ENCODE measurements at places on chromosomes 6 and 20.
A peak's percentile ranks its signal among the peaks of the same experiment; 100 is the strongest.

DNA sequence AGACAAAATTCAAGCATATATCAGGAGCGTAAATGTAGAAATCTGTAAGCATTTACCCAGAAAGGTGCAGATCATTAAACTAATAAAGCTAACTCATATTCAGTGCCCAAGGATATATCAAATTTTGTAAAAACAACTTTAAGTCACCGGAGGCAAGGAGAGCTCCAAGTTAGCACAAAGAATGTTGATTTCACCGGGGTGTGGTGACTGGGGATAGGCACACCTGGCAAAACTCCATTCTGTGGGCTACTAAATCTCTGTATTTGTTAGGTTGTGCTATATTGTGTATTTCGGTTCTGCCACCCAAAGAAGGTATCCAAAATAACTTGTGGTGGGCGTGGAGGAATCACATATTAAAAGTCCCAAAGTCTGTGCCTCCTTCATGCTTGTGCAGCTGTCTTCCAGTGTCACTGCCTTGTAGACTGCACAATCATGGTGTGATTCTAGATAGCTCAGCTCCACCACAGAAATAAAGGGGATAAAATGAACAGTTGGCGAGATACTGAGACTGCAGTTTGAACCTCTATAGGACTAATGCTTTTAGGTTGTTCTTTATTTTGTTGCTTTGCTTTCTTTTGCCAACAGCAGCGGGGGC, 111.6 kb downstream of the GMDS start:
- DNase-seq, result no peak

GRCh38 chr6:3403238-3404173, 53.3 kb downstream of the SLC22A23 start:
- DNase-seq, result no peak

GRCh38 chr6:119446609-119447008, 97.0 kb upstream of the MAN1A1 start:
- no peak for DNase-seq

GRCh38 chr20:53907968-53908751, 162.2 kb downstream of the BCAS1 start:
- no peak for DNase-seq

DNA sequence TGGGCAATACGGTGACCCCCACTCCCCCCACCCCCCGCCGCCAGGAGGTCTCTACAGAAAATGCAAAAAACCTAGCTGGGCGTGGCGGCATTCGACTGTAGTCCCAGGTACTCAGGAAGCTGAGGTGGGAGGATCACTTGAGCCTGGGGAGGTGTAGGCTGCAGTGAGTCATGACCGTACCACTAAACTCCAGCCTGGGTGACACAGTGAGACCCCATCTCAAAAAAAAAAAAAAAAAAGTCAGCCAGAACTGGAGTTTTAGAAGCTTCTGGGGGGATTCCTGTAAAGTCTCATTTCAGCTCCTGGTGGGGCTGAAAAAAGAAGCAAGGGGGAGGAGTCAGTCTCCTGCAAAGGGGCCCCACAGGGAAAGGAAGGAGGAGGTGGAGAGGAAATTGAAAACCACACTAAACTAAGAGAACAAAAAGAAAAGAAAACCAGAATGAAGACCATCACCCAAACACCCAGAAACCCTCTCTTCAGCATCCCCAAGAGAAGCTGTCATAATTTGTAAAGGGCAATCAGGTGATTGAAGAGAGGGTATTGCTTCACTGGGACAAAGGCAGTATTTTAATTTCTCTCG, 50.4 kb downstream of the NOL4L start:
- DNase-seq, result no peak

- DNase-seq, result no peak
Measured at GRCh38 chr20:62304331-62305148, 1.7 kb downstream of the ADRM1 start.

DNA sequence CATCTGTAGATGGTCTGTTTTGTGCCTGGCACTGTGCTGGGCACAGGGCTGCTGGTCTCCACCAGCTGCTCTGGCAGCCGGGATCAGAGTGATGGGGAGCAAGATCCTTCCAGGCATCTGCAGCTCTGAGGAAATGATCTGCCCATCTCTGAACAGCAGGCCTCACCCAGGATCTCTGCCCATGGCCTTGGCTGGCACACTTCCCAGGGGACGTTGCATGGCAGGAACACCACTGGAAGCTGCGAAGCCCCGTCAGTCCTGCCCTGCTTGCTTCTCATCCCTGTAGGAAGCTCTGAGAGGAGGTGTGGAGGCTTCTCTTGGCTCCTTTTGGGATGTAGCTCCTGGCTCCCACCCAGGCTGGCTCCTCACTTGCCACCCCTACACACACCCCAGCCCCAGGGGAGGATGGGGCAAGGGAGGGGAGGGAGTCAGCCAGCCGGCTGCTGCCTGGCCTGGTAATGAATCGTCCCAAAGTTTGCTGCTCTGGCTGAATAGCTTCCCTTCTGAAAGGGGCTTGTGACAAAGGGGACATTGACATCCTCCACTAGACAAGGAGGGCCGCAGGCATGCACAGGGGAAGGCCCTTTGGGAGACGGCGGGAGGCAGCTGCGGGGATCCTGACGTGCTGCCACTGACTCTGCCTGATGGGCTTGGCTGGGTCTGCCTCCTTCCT, 108.9 kb downstream of the VEGFA start:
- no peak for DNase-seq

DNA sequence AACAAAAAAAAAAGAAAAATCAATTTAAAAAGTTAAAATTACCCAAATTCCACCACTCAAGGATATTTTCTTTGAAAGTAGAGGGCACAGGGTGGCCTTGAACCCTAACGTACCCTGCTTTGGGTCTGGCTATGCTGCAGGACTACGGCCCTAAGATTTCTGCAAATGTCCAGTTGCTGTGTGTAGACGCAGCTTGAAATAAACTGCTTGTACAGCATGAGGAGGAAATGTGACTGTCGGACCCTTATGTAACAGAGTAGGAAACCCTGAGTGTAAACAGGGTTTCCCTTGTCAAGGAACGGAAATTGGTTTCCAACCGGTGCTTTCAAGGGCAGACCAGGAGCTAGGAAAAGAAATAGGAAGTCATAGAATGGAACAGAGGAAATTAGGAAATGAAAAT, 60.7 kb upstream of the SHLD1 start:
- no peak for DNase-seq

DNA sequence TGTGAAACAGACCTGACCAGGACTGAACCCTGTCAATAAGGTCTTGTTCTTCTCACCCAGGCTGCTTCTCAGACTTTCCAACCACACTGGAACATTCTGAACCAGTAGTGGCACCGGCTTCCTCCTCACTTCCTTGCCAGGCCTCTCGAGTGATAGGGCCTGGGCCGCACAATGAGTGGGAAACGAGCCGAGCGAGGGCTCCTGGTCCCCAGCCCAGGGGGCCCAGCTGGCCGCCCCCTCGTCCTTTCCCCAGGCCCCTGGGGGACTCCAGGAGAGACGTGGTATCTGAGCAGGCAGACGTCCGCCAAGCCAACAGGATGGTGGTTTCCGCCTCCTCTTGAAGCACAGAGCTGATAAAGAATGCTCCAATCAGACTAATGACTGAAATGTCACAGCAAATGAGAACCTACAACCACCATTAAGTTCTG, 117.9 kb downstream of the GMDS start:
- no peak for DNase-seq

- peak; percentile 63 for DNase-seq
Measured at GRCh38 chr6:109009236-109009961, 85.2 kb downstream of the SESN1 start.

DNA sequence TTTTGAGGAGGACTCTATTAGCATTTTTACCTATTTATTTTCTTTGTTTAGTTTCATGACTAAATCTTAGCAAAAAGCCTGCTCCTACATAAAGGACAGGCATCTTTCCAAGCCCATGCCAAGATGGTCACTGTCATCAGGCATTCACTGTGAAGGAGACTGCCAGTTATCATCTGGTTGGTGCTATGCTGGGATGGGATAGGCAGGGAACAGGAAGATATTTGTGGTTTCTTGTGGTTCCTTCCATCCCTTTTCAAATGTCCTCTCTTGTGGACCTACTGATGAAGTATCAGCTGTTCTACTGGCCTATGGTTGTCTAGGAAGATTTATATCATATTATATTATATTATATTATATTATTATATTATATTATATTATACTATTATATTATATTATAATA, 107.0 kb downstream of the MCHR2 start:
- DNase-seq, result no peak

DNA sequence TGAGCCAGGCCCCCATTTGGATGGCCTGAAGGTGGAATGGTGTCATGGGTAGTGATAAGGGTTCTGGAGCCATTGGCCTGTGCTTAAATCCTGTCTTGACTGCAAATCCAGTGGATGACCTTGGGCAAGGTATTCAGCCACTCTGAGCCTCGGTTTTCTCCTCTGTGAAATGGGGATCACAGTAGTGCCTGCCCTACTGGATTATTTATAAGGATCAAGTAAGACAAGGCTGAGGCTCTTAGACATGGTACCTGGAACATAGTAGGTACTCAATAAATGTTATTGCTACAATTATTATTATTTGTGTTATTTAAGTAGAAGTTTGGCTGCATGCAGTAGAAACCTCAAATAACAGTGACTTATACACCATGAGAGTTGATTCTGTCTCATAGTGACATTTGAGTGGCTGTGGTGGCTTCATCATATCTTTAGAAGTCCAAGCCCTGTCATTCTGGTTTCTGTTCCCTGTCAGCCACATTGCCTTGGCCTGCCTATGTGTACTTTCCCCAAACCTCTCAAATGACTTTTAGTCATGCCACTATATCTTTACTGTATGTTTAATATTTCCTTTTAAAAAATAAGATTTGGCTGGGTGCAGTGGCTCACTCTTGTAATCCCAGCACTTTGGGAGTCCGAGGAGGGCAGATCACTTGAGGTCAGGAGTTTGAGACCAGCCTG, 37.6 kb upstream of the CHMP4B start:
- DNase-seq, result no peak

GRCh38 chr6:128417698-128418097, 102.7 kb downstream of the PTPRK start:
- no peak for DNase-seq

DNA sequence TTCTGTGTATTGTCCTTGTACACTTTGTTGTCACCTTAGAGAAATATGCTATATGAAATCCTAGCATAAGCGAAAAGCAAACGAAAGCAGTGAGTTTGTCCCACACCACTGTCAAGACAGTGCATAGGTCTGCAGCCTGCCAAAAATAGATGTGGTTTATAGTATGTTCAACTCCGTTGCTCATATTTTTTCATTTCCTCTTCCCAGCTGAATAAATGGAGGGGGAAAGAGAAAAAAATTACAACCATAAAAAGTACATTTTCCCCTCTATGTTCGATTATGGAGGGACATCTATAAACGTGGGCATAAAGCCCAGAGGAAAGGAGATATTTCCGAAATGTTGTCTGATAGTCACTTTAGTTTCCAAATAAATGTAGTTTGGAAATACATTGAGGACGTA, 25.8 kb downstream of the PRL start:
- no peak for DNase-seq

- no peak for DNase-seq
Measured at GRCh38 chr20:50272724-50273446, 82.3 kb downstream of the CEBPB start.

DNA sequence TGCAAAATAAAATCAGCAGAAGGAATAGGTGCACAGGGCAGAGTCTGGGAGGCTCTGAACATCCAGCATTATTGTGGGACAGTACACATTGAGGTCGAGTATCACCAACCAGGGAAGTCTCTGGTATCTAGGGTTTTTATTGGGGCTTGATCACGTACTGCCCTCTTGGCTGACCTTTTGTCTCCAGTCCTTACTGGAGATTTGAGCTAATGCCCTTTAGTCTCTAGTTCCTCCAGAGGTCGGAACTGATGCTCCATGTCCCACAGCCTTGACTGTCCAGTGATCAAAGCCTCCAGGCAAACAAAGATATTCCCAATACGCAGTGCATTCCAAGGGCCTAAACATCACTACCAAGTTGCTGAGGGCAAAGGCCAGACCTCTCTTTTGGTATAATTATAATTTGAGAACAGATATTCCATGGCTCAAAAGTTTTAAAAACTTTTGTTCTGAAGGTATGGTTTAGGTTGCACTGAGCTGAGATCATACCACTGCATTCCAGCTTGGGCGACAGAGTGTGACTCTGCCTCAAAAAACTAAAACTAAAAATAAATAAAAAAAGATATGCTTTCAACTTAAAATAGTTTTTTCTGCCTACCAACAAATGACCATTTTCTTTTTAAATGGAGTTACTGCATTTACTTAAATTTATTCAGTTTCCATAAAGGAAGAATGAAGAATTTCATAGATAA, 56.9 kb upstream of the DYNLRB1 start:
- no peak for DNase-seq

DNA sequence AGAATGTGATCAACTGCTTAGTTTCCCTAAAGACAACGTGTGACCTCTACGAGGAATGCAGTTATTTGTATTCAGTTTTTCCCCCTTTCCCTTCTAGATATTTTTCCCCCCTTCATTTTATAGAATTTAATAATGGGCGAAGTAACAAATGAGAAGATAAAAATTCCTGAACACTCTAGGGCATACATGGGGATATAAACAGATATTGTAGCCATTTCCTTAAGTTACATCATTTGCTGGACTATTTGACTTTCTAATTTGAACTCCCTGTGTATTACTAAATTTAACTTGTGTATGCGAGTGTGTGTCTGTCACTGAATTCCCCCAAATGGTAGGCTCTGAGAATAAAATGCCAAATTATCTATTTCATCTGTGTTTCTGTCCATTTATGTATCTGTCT, 99.0 kb upstream of the ZFP64 start:
- DNase-seq, result no peak

DNA sequence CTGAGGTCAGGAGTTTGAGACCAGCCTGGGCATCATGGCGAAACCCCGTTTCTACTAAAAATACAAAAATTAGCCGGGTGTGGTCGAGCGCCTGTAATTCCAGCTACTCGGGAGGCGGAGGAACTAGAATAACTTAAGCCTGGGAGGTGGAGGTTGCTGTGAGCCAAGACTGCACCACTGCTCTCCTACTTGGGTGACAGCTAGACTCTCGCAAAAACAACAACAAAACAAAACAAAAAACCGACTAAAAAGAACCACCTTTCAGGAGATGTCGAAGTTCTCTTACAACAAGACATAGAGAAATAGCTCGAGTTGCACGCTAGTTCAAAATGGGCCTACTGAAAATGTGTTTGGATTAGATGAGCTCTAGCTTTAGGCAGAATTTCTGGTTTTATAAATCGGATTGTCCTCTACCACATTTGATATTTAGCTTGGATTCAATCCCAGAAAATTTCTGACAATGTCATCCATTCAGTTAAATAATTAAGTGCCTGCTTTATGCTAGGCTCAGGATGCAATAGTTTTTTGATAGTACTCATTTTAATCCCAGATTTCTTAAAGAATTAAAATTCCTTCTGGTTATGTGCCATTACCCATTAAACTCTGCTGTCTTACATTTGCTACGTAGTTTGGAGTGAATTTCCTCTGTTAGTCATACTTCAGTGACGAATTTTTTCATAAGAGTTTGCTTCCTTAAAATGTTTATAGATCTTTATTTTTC, 137.5 kb upstream of the SHLD1 start:
- DNase-seq, result no peak

- DNase-seq, result no peak
Measured at GRCh38 chr20:36490191-36490590, 51.1 kb upstream of the MYL9 start.

- no peak for DNase-seq
Measured at GRCh38 chr6:44289726-44290260, 19.5 kb downstream of the TMEM151B start.
